ENCODE measurements at places on chromosomes 5 and 9. TPM values are rescaled to one million over a fixed set of nuclear protein-coding genes. Genes with fewer than 3 reads are reported as not detected.

Gene SLC1A3
- 0.13 TPM for total RNA-seq

Gene MAMDC2
- total RNA-seq: 1.5 TPM

Gene IFNB1
- total RNA-seq: not detected

DNA sequence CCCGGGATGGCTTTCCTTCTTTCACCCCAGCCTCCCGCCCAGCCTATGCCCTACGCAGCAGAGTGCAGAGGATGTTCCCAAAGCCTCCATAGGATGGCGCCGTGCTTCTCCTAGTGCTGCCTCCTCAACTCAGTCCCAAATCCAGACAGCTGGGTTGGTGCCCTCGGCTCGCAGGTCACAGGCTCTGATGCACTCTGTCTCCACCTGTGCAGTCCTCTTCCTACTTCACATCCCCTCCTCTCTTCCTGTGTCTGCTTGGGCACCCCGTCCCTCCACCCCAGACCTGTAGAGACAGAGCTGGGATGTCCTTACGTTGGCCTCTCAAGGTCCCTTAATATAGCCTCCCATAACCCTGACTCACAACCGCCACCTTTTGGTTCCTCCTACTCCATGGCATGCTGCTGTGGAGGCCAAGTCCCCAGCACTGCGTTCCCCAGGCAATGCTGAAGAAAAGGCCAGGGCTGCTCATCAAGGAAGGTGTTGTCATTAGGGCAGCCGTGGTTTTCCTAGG lies 314.4 kb downstream of the GADD45G start:
- DNase-seq: peak; percentile 2

Gene GRXCR2
- total RNA-seq: not detected

- DNase-seq: no peak
Measured at GRCh38 chr9:2662496-2662895, 40.9 kb downstream of the VLDLR start.

- DNase-seq: no peak
Measured at GRCh38 chr5:140664030-140664358, 710 bp upstream of the WDR55 start.

DNA sequence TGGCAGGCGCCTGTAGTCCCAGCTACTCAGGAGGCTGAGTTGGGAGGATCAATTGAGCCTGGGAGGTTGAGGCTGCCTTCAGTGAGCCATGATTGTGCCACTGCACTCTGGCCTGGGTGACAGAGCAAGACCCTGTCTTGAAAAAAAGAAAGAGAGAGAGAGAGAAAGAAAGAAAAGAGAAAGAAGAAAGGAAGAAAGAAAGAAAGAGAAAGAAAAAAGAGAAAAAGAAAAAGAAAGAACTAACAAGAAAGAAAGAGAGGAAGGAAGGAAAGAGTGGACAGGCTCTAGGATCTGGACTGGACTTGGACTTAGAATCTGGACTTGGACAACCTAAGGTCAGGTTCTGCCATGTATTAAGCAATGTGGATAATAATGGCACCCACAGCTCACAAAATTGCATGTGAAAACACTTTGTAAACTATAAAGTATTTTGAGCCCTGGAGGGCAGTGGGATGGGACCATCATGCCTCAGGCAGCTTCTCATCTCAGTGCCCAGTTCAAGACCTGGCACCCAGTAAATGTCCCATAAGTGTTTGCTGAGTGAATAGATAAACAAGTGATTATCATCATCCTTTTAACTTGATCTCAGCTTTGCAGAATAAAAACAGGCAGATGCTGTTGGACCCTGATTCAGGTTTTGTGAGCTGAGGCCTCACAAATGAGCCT lies 12.8 kb upstream of the PHF19 start:
- DNase-seq: no peak

DNA sequence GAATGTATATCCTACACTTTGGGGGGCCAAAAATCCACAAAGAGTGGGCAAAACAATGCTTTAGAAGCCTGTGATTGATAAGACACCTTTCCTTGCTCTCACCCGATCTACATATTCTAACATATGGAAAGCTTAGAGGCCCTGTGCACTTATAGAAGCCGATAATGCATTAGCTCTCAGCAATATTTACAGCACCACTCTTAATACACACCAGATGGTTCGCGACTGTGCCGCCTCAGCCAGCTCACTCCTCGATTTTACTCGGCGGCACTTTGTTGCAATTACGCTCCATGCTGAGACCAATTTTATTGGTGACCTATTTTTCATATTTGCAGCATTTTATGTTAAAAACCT lies 18.8 kb downstream of the NR2F1 start:
- no peak for DNase-seq

DNA sequence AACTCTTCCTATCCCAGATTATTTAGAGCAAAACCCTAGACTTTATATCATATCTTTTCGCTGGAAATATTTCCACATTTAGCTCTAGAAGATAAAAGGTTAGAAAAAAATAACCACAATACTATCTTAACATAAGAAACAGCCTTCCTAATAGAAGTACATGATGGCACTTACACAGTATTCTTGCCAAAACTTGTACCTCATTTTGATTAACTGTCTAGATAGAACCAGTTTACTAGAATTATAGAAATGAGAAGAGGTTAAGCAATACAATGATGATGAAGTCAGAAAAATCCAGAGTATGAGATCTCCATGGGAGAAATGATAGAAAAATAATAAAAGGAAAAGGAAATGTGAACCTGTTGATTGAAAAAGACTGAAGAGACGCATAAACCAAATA lies 63.1 kb downstream of the SLC12A2 start:
- DNase-seq: no peak

Gene IL3
- not detected for total RNA-seq

DNA sequence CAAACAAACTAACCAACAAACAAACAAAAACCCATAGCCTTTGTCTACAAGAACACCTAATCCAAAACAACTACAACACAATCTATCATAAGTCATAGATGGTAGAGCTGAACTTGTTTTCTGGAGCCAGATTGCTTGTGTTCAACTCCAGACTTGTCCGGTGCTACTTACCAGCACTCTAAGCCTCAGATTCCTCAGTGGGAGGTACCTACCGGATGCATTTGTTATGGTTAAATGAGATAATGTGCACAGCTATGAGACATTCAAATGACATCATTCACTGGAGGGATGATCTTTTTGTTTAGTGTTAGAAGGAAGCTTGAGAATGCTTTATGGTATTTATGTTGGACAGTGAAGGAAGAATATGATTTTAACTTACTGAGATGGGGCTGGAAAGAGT lies 592.9 kb upstream of the C9orf72 start:
- DNase-seq: no peak

DNA sequence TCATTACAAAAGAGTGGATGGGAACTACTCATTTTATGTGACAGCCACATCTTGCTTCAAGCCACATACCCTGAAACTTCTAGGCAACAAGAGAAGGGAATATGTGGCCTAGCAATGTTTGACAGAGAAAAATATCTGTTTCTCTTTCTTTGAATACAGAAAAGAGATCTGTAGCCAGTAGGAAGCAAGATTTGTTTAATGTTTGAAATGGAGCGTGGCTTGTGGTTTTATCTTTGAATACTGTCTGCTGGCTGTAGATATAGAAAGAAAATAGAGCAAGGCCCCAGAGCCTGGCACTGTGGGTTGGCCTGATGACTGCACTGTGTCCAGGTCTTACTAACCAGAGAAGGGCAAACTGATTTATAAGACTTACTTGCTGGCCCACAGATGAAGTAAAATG lies 133.8 kb downstream of the ARHGEF28 start:
- no peak for DNase-seq

- DNase-seq: no peak
Measured at GRCh38 chr9:15606643-15607472, 54.0 kb downstream of the CCDC171 start.

- no peak for DNase-seq
Measured at GRCh38 chr5:107887166-107887943, 216.6 kb upstream of the EFNA5 start.

Gene TRIM23
- total RNA-seq: 12.6 TPM

DNA sequence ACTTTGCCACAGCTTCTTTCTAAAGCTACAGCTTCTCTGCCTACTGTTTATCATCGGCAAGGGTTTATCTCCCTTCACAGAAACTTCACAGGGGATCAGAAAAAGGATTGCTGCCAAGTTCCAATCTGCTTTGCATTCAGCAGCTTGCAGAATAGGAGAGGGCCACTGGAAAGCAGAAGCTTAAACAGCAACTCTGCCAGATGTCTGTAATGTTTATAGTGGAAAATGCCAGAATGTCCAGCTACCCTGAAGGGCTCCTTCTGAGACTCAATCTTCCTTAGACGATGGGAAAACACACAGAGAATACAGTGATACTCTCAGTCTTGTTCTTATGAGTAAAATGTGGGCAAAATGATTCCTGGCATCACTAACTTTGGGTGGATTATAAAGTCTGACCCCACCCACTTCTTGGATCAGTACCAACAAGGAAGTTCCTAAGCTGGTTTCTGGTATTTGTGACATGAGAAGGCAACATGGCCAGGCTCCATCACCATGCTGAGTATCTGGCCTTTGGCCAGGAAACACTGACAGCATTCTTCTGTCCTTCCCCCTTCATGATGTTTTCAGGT lies 19.0 kb downstream of the STOM start:
- DNase-seq: no peak

DNA sequence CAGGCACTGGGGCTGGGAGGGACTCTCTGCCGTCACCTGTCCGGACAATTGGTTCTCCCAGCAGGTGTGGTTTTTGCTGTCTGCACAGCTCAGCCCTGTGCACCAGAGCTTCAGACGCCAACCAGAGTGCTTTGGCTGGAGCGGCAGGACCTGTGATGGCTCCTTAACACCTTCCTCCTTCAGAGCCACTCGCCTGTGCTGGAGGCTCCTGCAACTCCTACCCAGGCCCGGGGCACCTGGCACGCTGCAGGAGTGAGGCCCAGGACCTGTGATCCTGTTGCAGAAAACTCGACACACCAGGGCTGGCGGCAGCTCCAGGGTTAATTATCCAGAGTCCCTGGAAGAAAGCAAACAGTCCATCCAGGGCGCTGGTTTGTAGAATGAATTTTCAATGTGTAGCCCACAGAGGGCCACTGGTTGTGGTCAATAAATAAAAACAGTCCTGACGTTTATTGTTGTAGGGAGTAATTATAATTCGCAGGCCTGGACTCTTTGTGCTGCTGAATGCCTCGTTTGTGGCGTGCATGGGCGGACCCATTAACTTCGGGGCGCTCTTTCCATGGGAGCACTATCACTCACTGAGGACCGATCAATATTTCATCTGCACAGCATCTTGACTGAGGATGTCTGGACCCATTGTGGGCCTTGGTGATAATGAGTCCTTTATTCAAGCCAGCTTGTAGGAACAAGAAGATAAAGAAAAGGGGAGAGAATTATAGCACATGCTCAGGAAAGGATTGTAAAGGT lies 339.7 kb upstream of the IRX4 start:
- no peak for DNase-seq

DNA sequence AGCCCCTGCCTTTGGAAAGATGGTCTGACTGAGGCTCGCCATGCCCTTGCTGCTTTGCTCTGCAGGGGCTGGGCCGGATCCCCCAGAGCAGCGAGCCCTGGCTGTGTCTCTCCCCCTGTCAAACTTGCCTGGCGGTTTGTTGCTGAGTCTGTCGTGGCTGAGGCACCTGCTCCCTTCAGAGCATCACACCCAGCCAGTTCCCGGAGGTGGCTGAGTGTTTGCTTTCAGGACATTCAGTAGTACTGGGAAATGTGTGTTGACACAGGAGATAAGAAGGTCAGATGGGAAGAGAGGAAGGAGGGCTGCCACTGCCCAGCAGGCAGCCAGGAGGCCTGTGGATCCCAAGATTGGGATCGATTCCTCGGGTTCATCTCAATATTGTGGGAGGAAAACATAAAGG lies 62.9 kb downstream of the GADD45G start:
- DNase-seq: no peak

DNA sequence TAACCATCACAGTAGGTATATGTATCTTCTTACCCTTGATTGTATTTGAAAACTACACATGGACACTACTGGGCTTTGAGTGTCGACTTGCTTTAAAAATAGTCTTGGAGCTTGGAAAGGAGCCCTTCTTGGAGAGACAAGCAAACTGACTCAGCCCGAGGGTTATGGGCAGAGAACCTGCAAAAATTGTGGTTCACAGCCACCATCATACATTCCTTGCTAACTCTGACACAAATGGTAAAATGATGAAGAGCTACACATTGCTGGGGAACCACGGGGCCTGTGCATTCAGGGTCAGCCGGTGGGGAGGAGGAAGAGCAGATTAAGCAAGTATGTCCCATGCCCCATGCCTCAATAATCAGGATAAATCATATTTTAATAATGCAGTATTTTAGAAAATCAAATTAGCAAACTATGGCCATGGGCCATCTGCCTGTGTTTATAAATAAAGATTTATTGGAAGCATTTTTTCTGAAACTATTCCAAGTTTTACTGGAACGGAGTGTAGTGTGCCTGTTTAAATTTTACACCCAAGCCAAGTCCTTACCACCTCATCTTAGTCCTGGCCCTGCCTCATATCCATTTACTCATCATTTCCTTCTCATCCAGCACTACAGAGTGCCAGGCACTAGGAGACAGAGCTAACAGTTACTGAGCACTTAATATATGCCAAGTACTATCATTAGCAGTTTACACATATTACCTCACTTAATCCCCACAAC lies 195.7 kb downstream of the PALM2AKAP2 start:
- no peak for DNase-seq

DNA sequence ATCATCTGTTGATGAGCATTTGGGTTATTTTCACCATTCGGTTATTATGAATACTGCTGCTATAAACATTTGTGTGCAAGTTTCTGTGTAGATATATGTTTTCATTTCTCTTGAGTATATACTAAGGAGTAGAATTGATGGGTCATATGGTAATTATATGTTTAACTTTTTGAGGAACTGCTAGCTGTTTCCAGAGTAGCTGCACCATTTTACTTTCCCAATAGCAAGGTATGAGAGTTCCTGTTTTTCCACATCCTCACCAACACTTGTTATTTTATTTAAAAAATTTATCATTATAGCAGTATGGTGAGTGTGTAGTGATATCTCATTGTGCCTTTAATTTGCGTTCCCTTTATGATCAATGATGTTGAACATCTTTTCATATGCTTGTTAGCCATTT lies 29.2 kb downstream of the CD14 start:
- DNase-seq: no peak

Gene SLC23A1
- not detected for total RNA-seq

Gene CAST
- 212 TPM for total RNA-seq

GRCh38 chr5:146732962-146733361 lies 145.6 kb downstream of the PPP2R2B start:
- DNase-seq: no peak

DNA sequence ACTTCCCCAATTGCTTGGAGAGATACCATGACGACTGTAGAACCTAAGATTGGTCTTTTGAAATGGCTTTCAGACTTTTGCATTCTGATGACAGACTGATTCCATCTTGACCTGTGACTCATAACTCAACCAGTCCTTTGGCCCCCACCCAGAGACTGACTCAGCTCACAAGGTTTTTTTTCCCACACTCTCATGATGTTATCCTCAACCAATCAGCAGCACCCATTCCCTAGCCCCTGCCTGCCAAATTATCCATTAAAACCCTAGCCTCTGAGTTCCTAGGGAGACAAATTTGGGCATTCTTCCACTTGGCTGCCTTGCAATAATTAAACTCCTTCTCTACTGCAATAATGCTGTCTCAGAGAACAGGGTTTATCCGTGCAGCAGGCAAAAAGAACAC lies 1263.3 kb upstream of the CDH9 start:
- peak; percentile 25 for DNase-seq

- DNase-seq: no peak
Measured at GRCh38 chr9:101098392-101098791, 69.9 kb downstream of the PLPPR1 start.
